EL (cell line): ENCODE measurements at places on chromosomes 1 and 21.
A peak's percentile ranks its signal among the peaks of the same experiment; 100 is the strongest.

GRCh38 chr1:2830761-2831425 is 29.4 kb upstream of the TTC34 start:
- DNase-seq = no peak

DNA sequence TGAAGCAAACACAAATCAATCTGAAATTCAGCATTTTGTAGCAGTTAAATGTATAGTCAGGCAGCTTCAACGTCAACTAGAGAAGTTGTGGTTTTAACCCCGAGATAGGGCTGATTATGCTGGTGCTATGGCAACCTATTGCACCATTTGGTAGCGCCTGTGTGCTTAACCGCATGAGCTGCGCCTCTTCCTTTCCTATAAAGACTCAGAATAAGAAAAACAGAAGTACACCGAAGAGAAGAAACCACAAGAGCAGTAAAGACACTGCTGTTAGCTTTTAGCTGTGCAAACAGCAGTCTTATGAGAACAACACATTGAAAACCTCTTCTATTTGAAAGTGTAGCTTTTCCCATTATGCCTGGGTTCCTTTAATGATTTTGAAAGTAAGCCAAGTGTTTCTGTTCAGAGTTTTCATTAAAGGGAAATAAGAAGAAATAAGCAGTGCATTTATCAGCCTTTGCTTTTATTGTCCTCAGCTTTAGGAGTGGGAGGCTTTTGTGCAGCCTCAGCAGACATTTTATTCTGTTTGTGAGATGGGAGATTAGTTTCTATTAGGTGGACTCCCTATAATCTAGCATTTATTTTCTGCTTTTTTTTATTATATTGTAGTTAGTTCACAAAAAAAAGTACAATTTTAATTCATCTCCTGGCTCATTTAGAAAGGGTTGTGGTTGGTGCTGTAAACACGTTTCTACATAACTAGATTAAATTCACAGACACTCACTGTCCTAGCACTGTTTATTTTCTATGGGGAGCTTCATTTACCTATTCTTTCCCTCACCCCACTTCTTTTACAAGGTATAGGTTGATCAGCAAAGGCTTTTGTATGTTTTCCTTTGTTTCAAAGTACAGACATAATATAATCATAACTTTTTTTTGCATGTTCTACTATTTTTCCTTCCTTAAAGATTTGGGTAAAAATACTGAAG is 43.3 kb downstream of the PTPRC start:
- DNase-seq = peak; percentile 95

DNA sequence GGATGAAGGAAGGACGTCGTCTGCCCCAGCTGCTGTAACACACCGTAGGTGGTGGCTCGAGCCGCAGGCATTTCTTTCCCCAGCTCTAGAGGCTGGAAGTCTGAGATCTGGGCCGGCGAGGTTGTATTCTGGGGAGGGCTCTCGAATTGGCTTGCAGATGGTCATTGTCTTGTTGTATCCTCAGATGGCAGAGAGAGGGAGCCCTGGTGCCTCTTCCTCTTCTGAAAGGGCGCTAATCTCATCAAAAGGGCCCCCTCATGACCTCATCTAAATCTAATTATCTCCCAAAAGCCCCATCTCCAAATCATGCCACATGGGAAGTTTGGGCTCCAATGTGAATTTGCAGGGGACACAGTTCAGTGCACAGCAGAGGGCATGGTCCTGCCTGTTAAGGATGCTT is 109.0 kb downstream of the SIK1 start:
- no peak for DNase-seq

- peak; percentile 93 for DNase-seq
These were observed 1.1 kb downstream of the IGFN1 start for GRCh38 chr1:201191653-201192260.

GRCh38 chr1:156510709-156511108 is 10.1 kb upstream of the MEF2D start:
- DNase-seq = peak; percentile 78
